ENCODE measurements at places on chromosomes 16 and 17.
A peak's percentile ranks its signal among the peaks of the same experiment; 100 is the strongest.

GRCh38 chr17:48639136-48639535 lies 13.0 kb upstream of the HOXB9 start:
- DNase-seq, result no peak

- no peak for DNase-seq
These were observed 5.3 kb upstream of the RNASEK start for GRCh38 chr17:7007143-7007542.

- DNase-seq, result no peak
These were observed 168.0 kb upstream of the IRX3 start for GRCh38 chr16:54454616-54455015.

DNA sequence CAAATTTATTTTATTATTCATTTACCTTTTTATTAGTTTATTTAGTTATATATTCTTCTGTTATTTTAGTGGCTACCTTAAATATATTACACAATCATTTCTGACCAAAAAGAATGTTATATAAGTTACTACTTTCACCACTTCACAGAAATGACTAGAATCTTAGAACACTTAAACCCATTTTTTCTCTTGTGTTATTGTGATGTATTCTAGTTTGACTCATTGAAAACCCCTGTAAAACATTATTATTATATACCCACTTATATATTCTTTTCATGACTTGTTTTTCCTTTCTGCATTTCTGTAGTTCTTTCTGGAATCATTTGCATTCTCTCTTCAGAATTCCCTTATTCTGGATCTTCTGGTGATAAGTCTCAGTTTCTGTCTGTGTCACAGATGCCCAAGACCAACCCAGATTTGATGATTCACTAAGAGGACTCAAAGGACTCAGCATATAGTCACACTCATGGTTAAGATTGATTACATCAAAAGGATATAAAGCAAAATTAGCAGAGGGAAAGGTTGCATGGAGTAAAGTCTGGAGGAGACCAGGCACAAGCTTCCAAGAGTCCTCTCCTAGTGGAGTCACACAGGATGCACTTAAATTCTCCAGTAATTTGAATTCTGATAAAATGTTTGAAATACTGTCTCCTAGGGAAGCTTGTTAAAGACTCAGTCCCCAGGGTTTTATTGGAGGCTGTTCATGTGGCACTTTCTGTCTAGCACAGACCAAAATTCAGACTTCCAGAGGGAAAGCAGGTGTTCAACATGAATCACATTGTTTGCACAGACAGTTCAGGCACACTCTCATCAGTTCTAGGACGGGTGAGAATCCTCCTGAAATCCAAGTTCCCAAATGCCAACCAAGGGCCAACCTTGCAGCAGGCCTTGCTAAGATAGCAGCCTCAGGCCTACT lies 7.7 kb downstream of the GINS3 start:
- no peak for DNase-seq

DNA sequence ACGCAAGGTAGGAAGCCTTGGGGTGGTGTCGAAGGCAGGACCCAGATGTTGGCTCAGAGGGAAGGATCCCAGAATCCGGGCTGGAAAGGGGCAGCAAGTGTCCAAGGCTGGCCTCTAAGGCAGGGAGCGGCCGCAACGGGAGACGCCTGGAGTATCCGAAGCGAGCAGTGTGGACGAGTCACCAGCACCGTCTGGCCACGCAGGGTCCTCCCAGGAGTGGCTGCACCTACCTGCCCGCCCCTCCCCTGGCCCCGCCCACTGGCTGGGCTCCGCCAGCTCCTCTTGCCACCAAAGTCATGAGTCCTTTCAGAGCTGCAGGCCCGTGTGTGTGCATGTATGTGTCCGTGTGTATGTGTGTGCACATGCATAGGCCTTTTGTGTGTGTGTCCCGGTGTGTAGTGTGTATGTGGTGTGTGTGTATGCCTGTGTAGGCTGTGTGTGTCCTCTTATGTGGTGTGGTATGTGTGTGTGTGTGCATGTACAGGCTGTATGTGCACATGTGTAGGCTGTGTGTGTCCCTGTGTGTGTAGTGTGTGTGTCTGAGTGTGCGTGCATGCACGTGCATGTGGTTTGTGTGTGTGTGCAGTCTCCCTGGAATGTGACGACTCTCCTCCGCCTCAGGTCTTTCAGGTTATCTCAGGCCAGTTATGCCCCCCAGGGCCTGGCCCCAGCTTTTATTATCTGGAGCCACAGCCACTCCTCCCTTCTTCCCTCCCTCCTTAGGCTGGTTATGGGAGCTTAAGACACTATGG lies at the start of gene PRSS8:
Gene PRSS8, minus strand, starts transcription at position 193 of the 752 bp plus-strand sequence. CDS start 229 bp downstream, outside the sequence.
- DNase-seq, result no peak

- DNase-seq, result no peak
These were observed 85.1 kb downstream of the RGS9 start for GRCh38 chr17:65222214-65222738.

DNA sequence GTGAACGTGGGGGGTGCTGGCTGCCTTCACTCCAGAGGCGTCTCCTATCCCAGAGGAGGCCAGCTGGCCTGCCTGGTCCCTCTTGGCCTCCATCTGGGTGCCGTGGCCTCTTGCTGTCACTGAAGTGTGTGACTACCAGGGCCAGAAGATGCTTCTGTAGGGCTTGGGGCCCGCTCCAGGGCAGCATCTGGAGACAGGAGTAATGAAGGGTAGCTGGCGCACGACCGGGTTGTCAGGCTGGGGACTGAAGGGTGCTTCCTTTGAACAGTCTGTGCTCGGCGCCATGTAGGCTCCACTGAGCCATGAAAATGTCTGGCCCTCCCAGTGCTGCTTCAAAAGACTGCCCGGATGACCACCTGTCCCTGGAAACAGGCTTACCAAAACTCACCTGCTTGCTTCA lies 31.3 kb downstream of the ASIC2 start:
- no peak for DNase-seq

DNA sequence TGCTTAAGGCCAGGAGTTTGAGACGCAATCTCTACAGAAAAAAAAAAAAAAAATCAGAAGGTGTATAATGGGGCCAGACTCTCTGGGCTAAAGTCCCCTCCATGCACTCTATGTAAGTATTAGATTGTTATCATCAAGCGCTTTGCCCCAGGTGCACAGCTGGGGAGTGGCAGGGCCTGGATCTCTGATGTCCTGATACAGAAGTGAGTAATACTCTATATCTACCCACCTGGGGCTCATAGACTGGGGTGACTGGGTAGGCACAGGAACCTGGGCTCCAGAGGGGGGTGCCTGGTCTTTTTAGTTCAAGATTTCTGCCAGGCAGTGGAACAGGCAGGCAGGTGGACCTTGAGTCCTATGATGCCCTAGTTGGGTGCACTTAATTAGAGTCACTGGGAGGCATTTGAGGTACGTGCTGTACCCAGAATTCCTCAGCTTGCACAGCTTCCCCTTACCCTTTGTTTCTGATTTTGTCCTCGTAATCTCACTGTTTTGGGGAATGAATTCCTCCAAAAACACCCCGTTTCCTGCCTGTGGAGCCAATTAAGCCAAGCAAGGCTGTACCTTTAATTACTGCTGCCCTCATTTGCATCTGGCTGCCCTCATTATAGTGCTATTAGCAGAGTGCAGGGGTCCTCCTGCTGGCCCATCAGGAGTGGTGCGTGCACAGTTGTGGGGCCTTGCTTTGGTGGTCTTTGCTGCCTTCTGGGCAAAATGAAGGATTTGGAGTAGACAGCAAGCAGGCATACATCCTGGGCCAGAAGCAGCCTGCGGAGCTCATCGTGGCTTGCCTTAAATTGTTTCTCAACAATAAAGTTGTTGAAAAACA lies 239.0 kb downstream of the SNX29 start:
- no peak for DNase-seq

GRCh38 chr17:68622423-68622822 lies 21.3 kb upstream of the FAM20A start:
- no peak for DNase-seq

GRCh38 chr17:259341-259976 lies 78.0 kb upstream of the DOC2B start:
- no peak for DNase-seq

DNA sequence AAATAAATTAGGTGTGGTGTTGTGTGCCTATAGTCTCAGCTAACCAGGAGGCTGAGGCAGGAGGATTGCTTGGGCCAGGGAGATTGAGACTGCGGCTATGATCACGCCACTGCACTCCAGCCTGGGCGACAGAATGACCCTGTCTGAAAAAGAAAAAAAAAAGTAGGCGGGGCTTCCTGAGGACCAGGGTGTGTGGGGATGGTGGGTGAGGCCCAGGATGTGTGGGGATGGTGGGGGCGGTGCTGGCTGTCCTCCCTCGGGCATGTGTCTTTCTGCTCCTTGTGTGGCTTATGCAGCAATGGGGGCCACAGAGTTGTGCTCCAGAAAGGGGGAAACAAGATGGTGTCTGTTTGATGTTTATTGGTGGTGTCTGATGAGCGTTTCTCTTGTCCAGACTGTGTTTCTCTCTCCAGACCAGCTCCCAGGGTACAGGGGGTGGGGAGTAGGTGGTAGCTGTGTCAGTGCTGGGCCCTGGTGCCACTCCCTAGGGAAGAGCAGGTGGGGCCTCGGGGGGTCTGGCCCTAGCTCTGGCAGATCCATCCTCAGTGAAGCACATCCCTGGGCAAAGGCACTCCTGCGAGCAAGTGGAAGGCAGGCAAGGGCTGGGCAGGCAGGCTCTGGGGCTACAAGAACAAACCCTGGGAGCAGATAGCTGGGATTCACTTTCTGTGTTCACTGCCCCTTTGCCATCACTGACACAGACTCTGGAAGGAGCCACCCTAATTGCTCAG lies 2.3 kb downstream of the LCAT start:
- no peak for DNase-seq

DNA sequence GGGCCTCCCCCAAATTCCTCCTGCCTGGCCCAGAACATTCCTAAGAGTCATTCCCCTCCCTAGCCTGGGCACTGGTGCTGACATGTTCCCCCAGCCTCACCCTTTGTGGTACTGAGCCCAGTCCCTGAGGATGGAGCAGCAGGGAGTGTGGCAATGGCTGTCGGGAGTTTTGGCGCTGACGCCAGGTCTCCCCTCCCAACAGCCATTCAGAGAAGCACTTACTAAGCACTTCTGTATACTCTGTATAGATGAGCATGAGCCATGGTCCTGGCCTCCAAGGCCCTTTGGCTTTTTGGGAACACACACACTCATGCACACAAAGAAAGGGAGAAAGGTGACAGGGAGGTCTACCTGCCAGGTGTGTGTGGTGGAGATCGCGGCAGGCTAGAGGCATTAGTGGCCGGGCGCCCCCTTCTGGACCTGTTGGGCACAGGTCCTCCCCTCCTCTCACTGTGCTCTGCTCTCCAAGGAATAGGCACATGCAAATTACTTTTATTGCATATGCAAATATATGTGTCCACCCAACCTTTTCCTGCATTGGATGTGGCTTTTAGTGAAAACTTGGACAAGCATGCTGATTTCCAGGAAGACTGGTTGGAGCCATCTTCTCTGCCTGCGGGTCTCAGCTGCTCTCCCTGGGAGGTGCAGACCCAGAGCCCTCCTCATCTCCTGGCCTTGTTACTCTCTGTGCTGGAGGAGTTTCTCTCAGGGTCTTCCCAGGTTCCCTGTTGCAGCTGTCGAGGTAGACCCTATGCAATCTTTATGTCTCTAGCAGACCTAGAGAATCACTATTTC lies 17.4 kb upstream of the C17orf107 start:
- no peak for DNase-seq

DNA sequence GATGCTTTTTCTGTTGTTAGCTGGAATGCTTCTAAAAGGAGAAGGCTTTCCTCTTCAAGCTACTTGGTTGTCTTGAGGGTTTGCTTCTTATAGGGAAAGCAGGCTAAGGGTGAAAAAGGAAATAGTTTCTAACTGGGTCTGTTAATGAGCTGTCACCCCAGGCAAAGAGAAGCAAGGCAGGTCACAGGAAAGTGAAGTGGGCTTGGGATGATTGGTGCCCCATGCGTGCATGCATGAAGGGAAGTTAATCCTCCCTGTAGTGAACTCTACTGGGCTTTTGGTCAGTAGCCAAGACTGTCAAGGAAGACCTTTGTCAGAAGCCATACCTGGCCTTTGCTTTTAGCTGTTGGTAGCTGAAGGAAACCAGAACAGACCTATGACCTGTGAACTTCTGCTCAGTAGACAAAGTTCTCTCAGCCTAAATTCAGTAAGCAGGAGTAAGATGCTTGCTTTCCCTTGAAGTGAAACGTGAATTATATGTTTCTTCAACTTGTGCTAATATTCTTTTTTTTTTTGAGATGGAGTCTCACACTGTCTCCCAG lies 16.5 kb downstream of the TENT4B start:
- no peak for DNase-seq

DNA sequence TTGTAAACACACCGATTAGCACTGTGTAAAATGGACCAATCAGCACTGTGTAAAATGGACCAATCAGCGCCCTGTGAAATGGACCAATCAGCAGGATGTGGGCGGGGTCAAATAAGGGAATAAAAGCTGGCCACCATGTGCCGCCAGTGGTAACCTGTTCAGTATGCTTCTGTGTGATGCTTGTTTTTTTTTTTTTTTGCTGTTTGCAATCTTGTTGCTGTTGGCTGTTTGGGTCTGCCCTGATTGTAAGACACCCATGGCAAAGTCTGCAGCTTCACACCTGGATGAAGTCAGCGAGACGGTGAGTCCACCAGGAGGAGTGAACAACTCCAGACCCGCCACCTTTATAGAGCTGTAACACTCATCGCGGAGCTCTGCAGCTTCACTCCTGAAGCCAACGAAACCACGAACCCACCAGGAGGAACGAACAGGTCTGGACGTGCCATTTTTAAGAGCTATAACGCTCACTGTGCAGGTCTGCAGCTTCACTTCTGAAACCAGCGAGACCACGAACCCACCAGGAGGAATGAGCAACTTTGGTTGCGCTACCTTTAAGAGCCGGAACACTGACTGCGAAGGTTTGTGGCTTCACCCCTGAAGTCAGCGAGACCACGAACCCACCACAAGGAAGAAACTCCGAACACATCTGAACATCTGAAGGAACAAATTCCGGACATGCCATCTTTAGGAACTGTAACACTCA lies 85.0 kb upstream of the MED9 start:
- DNase-seq, result no peak

DNA sequence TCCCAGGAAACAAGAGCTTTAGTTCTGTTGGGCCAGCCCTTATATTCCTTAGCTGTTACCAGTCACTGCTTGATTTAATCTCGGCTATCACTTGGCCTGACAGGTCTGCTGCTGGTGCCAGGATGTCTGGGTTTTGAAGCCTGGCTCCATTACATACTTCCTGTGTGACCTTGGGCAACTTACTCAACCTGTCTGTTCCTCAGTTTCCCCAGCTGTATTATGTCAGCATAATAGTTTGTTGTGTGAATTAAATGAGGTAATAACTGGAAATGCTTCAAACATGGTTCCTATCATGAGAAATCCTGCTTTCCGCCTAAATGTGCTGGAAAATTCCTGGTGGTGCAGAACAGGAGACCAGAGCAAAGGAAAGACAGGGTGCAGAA lies 50.6 kb upstream of the STH start:
- DNase-seq, result no peak

DNA sequence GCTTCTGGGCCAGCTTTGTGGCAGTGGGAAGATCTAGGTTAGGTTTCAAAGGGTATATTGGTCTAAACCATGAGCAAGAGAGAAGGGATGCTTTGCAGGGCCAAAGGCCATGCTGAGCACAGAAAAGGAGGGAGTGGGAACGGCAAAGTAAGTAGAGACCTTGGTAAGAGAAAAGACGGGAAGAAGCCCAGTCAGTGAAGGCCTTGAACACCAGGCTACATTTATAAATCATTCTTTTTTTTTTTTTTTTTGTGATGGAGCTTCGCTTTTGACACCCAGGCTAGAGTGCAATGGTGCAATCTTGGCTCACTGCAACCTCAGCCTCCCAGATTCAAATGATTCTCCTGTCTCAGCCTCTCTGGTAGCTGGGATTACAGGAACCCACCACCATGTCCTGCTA lies 18.1 kb downstream of the TOM1L2 start:
- DNase-seq, result no peak

GRCh38 chr17:35568561-35568960 lies 7.9 kb upstream of the SLFN14 start:
- peak; percentile 23 for DNase-seq

All from muscle of back (tissue), 13 donors.